ENCODE measurements at places on chromosomes 1 and 21. TPM values are rescaled to one million over a fixed set of nuclear protein-coding genes. Genes with fewer than 3 reads are reported as not detected.

RHD gene
- not detected for total RNA-seq

OR2T11 gene
- total RNA-seq, result not detected

CSMD2 gene
- total RNA-seq, result not detected

CXADR gene
- total RNA-seq, result 12.0 TPM

CLCN6 gene
- total RNA-seq, result 5.9 TPM

GPR61 gene
- total RNA-seq, result not detected

GOLT1A gene
- total RNA-seq, result 4.1 TPM

BSND gene
- total RNA-seq, result not detected

FNDC5 gene
- 0.95 TPM for total RNA-seq

LRRN2 gene
- 15.6 TPM for total RNA-seq

TNFRSF9 gene
- total RNA-seq, result 3.0 TPM

CHI3L2 gene
- total RNA-seq, result not detected

BRINP3 gene
- not detected for total RNA-seq

SPATA1 gene
- total RNA-seq, result 0.43 TPM

FDPS gene
- total RNA-seq, result 166 TPM

OLFML3 gene
- 4.4 TPM for total RNA-seq

TRIM46 gene
- total RNA-seq, result 1.4 TPM

All from A549 treated with RU486 at 1 μM for 4 hours (cell line).